ENCODE measurements at places on chromosomes 5 and 9.

GRCh38 chr5:156584871-156585270, 257.9 kb downstream of the SGCD start:
- no peak for DNase-seq

- DNase-seq, result no peak
Observed at GRCh38 chr5:173234129-173234790, 746 bp downstream of the NKX2-5 start.

- no peak for DNase-seq
Observed at GRCh38 chr5:180139731-180140055, 68.1 kb upstream of the RNF130 start.

GRCh38 chr5:14449052-14449661, 132.4 kb upstream of the OTULINL start:
- DNase-seq, result no peak

GRCh38 chr5:14492331-14492964, 89.1 kb upstream of the OTULINL start:
- DNase-seq, result no peak

GRCh38 chr5:8954801-8955200, 591.1 kb downstream of the SEMA5A start:
- no peak for DNase-seq

GRCh38 chr5:91957666-91958065, 574.5 kb upstream of the ARRDC3 start:
- no peak for DNase-seq

DNA sequence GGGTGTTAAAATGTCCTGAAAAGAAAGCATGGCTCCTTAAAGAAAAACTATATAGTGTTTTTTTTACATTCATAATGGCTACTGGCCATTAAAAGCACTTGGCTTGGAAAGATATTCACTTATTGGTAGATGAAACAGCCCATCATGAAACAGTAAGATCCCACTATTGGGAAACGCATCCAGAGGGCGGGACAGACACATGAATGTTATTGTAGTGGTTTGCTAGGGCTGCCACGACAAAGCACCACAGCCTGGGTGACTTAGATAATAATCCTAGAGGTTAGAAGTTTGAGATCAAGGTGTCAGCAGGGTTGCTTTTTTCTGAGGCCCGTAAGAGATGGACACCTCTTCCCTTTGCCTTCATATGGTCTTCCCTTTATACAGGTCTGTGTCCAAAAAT, 139.4 kb upstream of the ANKH start:
- DNase-seq, result no peak

- no peak for DNase-seq
Observed at GRCh38 chr9:89634995-89635742, 30.4 kb downstream of the GADD45G start.

- no peak for DNase-seq
Observed at GRCh38 chr5:144971108-144971850, 800.6 kb downstream of the KCTD16 start.

GRCh38 chr5:32299059-32299677, 13.6 kb downstream of the MTMR12 start:
- no peak for DNase-seq

DNA sequence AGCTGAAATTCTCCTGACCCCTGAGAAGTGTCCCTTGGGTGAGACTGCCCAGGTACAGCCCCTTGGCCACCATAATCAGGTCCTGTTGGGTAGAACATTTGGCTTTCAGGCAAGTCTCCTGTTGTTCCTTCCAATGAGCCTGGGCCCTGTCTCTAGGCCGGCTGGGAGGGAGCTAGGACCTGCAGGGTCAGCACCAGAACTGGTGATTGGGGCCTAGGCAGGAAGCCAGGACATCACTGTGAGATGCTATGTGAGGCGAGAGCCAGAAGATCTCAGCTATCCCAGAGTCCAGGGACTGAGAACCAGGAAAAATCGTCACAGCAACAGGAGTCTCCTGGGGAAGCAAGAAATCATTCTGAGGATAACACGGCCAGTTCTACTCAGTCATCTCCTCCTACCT, 51.5 kb downstream of the PCDH1 start:
- DNase-seq, result no peak

DNA sequence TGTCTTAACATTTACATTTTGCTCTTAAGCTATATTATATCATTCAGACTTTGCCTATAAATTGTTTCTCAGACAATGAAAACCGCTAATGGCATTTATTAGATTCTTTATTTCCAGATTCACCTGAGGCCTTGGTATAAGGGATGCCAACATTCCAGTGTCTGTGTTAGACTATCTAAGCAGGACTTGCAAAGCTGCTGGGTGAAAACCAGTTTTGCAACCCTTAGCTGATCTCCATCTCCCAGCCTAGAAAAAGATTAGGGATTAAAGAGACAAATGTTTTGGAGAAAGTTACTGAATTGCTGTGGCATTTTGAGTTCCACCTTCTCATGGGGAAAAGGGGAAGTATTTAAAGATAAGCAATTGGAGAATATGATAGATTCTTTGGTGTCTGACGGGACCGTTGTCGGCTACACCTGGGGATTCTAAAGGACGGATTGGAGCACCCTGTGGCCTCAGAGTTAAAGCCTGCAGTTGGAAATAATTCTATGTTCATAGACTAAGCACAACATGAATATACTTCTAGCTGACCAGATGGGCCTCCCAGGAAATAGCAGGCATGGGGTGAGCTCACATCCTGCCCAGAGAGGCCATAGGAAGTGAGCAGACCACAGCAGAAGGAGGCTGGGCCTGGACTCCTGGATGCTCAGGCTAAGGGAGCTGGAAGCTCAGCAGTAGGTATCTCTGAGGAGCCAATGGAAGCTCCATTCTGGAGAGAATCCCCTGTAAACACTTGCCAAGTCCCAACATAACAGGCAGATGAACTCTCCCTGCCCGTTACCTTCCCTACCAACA, 21.8 kb downstream of the ENTREP1 start:
- DNase-seq, result no peak

DNA sequence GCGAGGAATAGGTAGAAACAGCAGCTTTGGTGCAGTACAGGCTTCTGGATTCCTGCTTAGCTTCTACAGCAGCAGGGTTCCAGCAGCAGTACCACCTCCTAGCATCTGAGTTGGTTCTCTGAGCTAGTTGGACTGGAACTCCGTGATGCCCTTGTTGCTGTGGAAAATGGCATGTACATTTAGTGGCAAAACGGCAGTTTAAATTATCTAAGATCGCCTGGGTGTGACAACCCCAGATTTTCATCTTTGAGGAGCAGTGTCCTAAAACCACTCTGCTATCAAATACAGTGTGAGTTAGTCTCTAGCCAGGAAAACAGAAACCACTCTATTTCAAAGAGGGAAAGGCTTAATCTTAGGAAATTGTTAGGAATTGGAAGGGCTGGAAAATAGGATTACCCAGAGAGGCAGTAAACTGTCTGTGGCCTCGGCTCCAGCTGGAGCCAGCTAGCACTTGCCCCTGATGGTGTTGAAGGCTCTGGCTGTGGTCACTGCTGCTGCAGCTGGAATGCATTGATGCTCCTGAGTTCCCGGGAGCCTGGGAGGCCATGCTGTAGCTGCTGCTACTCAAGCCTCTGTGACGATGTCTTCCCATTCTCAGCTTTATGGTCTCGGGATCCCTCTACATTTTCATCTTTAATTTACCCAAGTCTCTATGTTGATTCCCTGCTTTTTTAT, 29.4 kb downstream of the RAD23B start:
- DNase-seq, result no peak

DNA sequence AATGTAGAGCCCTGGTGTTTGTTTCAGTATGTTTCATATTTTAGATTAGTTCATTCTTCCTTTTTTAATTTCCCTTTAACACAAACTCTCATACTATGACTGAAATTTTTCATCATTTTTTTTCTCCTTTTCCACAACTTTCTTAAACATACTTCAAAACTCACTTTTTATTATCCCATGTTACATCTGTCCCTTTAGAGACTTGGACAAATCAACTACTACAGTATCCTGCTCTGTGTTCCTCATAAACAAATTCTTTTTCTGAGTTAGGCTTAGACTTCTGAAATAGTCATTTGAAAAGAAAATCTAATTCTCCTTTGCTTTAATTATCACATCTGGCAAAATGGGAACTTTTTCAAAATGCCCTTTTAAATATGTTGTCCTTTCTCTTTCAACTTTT, 15.3 kb downstream of the MATR3 start:
- no peak for DNase-seq

DNA sequence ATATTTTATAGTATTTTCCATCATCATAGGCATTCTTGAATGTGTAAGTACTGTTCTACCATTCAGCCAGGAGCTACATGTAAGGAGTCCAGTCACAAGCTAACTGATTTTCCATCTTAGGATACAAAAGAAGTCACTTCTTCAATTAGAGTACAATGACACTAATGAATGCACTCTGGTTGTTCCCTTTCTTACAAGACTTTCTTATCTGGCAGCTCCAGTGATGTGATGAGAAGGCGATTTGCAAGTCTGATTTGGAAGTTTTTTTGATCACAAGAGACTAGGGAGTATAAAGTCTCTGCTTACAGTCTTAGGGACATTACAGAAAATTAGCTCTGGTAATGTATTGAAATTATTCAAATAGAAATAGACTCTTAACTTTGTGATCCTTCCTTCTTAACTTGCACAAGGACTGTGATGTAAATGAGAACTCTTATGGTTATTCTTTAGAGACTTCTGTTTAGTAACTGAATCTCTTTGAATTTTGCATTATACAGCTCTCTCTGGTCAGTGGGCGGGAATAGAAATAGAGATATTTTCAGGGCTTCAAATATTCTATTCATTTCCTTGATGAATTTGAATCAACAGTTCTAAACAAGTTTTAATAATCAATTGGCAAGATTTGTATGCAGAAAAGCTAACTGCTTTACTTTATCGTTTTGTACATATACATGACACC, 130.4 kb upstream of the CDH6 start:
- DNase-seq, result no peak

DNA sequence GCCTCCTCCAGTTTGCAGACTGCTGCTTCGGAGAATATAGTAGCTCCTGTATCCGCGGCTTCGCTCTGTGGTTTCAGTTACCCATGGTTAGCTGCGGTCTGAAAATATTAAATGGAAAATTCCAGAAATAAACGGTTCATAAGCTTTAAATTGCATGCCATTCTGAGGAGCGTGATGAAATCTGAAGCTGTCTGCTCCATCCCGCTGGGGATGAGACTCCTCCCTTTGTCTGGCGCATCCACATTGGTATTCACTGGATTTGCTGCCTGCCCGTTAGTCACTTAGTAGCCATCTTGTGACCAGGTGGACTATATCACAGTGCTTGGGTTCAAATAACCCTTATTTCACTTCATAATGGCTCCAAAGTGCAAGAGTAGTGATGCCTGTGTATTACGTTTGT, 36.3 kb downstream of the MSX2 start:
- no peak for DNase-seq

DNA sequence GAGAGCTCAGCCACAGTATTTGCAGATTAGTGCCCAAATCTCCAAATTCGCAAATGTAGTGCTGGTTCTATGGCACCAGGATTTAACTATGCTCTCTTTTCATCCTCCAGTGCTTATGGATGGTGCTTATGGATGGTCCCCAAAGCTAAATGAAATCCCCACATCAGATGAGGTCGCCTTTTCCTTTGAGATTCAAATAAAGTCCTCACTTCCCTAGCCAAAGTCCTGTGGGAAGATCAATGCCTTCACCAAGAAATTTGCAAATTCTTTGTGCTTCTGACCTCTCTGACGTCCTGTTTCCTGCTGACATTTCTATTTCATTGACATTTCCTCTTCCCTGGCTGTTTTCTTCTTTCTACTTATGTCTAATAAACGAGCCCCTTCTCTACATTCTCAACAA, 1077.0 kb upstream of the C9orf72 start:
- no peak for DNase-seq

GRCh38 chr5:38660194-38660668, 103.8 kb upstream of the LIFR start:
- DNase-seq, result no peak

- no peak for DNase-seq
Observed at GRCh38 chr9:19640014-19640413, 148.8 kb downstream of the SLC24A2 start.

Data from CD4-positive, alpha-beta T cell treated with Interleukin-17A for 1 hour (primary cell).